ENCODE measurements at places on chromosomes 11 and 22. TPM values are rescaled to one million over a fixed set of nuclear protein-coding genes. Genes with fewer than 3 reads are reported as not detected.

DNA sequence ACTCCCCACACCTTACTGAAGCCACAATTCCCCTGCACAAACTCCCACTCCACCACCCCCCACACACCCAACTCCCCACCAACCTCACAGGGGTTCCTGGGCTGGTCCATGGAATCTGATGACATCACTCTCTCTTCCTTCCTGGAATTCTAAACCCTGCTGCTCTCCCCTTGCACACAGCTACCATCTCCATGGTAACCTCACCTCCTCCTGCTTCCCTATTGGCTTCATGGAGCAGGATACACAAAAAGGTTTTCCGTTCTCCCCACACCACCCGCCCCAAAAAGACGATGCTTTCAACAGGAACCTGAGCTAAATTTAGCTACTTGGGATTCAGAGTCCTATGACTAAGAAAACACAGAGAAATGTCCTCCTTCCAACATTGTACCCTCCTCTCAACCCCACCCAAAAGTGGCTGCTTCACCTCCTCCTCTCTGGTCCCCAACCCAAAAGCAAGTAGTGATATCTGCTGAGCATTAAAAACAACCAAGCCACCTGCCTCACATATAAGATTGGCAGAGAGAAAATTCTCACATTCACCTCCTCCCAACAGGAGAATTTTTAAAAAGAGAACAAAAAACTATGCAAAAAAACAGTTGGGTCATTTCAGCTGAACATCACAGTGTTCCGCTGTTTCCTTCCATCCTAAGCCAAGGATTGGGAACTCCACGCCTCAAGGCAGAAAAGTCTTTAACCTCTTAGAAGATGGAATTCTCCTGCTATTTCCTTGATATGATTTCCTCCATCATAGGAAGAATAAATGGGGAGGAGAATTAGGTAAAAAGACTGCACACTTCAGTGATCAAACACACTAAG lies 66.9 kb downstream of the RBFOX2 start:
- no peak for DNase-seq

GRCh38 chr22:37353839-37354238 lies 71.5 kb downstream of the CYTH4 start:
- DNase-seq = no peak

GRCh38 chr22:20111689-20112622 lies 3.9 kb upstream of the RANBP1 start:
- no peak for DNase-seq

DNA sequence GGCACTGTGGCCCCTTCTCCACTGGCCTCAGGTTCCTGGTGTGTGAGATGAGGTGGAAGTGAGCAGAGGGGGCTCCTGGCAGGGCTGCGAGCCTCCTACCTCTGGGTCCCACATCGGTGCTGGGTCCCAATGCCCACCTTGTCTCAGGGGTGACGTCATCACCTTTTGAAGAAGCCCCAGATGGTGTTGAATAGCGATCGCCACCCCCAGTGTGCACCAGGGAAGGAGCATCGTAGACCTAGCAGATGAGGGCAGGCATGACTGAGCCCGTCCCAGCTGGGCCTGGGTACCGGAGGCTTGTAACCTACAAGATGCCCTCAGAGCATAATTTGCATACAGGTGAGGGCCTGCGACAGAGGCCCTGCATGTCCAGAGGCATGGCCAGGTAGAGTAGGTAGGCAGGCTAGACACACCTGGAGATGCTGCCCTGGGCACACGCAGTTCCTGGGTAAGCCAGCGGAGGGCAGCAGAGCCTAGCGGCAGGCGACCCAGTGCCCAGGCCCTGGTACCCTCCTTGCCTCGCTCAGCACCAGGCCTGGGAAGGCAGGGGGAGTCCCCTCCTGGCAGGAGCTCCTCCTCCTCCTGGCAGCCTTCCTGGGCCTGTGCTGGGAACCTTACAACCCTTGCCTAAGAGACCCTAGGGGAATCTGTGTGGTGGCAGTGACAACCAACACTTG lies 52.5 kb downstream of the TPCN2 start:
- peak; percentile 90 for DNase-seq

- DNase-seq = peak; percentile 74
These were observed 22.1 kb upstream of the RRAS2 start for GRCh38 chr11:14380947-14381561.

The SSTR3 gene
- total RNA-seq = 0.09 TPM

The RFPL1 gene
- total RNA-seq = not detected

The ABCG4 gene
- total RNA-seq = not detected

All from mucosa of descending colon (tissue), 3 donors.